Activated T-helper 1 cell treated with anti-CD3 and anti-CD28 coated beads, Interleukin-2, amount 50 U/mL, for 16 hours (primary cell): ENCODE measurements at places on chromosomes 2 and 18.

- no peak for DNase-seq
These were observed 95.1 kb upstream of the WDSUB1 start for GRCh38 chr2:159381574-159381973.

DNA sequence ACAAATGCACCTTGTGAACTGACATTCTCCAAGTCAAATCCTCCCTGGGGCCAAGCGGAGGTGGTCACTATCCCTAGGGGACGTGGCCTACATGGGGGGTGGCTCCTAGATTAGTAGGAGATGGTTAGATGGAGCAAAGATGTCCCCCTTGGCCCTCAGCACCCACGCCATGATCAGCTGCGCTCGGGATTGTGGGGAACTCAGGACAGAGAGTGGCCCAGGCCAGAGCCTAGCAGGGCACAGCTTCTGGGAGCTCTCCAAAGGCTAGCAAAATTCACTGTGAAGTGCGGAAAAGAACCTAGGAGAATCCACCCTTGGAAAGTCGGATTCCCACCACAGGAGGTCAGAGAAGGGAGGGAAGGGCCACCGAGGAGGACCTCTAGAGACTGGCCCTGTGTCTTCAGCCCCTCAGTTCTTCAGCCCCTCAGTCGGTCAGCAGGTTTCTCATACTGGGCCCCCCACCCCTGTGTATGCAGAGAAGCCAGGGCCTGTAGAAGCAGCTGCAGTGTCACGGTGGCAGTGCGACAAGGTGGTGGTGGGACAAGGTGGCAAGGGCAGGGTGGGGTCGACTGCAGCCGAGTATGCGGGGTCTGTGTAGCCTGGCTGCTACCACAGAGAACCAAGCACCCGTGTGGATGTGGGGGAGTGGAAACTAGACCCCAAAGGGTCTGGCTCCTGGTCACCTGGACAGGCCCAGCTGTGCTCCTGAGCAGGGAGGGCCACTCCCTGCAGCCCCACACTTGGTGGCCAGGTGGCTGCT lies 18.4 kb downstream of the GPR55 start:
- DNase-seq = no peak

DNA sequence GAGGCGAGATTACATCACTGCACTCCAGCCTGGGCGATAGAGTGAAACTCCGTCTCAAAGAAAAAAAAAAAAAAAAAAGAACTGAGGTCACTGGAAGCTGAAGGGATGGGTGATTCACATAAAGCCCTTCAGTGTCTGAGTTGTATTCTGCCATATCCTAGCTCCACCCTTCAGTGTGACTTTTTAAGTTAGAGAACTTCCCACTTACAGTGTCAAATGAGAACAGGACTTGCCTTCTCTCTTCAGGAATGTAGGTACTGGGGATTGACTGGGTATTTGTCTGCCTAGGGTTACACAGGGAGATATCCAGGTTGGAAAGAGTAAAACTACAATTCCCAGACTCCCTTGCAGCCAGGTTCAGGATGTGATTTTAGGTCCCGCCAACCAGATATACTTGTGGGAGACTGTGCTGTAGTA lies 37.9 kb downstream of the EHD3 start:
- no peak for DNase-seq

DNA sequence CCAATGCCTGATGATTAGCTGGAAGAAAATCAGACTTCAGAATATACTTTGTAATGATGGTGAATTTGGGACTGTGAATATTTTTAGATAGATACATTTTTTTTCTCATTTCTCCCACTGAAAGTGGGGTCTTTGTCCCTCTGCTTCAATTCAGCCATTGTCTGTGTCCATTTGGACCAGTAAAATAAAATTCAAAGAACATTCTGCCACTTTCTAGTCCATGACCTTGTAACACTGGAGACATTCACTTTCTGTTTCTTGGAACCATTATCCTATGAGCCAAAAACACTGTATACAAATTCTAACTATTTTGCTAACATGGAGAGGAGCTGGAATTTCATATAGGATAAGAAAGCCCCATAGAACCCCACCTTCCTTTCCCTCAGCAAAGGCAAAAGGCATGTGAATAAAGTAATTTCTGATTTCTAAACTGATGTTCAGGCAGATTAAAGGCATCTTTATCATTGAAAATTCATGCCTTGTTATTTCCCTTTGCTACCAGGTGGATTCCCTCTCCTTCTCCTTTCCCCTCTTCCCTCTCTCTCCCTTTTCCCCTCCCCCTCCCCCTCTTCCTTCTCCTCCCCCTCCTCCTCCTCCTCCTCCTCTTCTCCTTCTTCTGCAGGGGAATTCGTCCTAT lies 2010.4 kb upstream of the LRRTM1 start:
- DNase-seq = no peak

DNA sequence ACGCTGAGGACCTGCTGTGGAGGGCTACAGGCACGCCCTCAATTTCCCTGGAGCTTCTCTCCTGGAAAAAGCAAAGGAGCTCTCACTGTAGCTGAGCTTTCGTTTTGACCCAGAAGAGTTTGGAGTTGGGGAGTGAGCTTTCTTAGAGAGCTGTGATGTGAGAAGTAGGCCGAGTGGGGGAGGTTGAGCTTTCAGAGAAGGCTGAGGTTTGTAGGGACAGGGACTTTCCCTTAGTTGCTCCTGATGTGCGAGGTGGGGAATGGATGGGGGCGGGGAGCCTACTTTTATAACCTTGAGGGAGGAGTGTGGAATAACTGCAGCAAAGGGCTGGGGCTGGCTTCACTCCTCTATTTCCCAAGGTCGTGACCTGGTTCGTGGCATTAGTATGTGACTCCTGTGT lies 47.1 kb downstream of the ZNF532 start:
- no peak for DNase-seq

DNA sequence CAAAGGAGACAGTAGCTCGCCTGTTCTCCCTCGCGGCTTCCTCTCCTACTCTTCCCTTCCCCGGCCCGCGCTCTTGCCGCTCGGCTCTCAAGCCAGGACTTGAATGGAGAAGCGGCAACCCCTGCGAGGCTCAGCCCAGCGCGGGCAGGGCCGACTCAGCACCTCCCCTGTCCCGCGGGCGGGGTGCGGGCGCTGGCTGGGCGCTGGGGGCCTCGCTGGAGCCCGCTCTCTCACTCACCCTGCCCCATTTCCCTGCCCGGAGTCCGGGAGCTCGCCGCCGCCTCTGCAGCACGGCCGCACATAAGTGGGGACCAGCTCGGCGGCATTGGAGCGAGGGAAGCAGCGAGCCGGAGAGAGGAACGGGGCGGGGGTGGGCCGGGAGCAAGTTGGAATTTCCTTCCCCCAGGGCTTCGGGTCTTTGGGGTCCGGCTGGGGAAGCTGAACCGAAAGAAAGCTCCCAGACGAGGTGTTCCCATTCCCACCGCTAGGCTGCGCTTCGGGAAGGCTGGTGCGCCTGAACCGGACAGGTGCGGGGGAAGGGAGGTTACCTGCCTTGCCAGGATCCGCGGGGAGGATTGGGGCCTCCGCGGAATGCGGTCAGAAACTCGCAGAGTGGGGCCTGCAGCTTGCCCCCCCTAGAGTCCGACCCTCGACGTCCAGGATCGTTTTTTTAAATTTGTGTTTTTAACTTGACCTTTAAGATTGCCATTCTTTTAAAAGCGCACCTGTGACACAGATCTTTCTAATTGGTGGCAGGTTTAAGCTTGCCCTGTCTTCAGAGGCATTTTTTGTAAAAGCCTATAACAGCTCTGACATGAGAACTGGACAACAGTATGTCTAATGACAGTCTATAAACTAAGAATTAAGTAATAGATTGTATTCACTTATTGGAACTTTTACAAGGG lies at the start of gene COBLL1:
TSS of gene COBLL1 (minus strand) at position 105 of the 905 bp plus-strand sequence. CDS start 627 bp downstream, outside the sequence.
- DNase-seq = no peak

DNA sequence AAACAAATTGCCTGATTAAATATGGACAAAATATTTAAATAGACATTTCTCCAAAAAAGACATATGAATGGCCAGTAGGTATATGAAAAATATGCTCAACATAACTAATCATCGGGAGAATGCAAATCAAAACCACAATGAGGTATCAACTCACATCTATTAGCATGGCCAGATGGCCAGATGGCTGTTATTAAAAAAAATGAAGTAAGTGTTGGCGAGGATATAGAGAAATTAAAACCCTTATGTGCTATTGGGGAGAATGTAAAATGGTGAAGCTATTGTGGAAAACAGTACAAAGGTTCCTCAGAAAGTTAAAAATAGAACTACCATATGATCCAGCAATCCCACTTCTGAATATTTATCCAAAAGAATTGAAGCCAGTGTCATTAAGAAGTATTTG lies 272.3 kb upstream of the ZNF804A start:
- no peak for DNase-seq

DNA sequence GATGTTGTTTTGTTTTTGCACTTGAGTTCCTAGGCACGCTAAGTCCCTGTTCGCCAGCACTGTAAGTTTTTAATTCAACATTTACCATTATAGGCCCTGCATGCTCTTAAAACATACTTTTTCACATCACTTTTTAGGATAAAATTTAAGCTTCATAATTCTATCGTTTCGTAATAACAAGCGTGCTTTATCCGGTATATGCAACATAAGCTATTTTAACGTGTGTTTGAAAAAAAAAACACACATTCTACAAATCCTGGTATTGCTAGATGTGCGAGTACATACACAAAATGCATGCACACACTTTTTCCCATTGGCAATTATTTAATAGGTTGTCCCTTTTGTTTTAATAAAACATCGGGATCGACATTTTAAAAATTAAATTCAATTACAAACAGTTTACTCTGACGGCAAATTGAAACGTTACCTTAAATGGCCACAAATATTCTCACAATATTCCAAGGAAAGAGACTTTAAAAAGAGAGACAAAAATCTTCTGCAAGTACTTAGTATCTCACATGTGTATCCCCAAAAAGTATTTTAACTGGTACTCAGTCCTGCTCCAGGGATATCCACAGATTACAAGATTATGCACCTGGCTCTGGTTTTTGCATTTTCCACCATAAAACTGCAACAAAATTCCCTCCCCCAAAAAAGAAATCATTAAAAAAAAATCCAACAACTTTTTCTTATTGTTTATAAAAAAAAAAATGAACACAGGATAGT lies 1.0 kb upstream of the TCF4 start:
- DNase-seq = no peak

- DNase-seq = no peak
These were observed 89.0 kb upstream of the SLC14A2 start for GRCh38 chr18:45526114-45526841.

- no peak for DNase-seq
These were observed 475.6 kb downstream of the TDRD15 start for GRCh38 chr2:21599417-21599816.

GRCh38 chr2:109472331-109472959 lies 141.3 kb downstream of the SEPTIN10 start:
- DNase-seq = no peak

- DNase-seq = no peak
These were observed 8.1 kb downstream of the MBP start for GRCh38 chr18:77124452-77124922.

- DNase-seq = no peak
These were observed 1162.8 kb upstream of the TMEFF2 start for GRCh38 chr2:193357508-193357907.

- DNase-seq = no peak
These were observed 695.5 kb upstream of the DDX18 start for GRCh38 chr2:117118994-117119393.

GRCh38 chr2:174051741-174052583 lies 86.8 kb upstream of the SP3 start:
- DNase-seq = no peak

DNA sequence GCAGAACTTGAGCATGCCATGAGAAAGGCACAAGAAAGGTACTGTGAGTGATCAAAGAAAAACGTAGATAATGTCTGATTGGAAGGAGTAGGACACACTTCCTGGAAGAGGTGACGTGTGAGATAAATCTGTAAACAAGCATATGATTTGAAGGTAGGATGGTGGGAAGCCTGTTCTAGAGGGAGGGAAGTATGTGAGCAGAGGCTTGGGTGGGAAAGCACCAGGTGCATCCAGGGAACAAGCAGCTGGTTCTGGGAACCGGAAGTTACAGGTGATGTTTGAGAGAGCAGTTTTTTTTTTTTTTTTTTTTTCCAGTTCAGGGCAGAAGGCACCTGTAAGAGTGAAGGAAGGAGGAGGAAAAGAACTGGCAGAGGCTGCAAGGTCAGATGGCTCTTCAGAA lies 116.6 kb upstream of the EFEMP1 start:
- no peak for DNase-seq

DNA sequence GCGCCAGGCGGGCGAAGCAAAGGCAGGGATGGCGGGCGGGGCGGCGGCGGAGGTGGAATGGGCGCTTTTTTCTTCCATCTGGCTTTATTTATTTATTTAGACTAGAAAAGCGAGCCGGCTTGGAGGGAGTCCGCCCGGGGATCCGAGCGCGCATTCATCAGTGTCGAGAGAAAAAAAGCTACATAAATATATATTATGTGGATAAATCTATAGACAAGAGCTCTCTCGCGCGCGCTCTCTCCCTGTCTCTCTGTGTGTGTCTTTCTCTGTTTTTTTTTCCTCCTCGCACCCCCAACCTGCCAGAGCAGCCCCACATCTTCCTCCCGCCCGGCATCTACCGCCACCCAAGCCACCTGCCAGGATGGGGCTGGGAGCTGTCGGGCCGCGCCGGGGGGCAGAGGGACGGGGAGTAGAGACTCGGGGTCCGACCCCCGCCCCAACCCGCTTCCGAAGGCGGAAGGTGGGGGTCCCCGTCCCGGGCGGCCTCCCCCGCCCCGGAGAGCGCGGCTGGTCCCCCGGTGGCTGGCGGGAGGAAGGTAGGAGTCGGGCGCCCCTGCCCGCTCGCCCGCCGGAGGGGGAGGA lies 972 bp upstream of the CELF4 start:
- no peak for DNase-seq

- DNase-seq = no peak
These were observed 41.4 kb downstream of the AQP12A start for GRCh38 chr2:240732911-240733622.

DNA sequence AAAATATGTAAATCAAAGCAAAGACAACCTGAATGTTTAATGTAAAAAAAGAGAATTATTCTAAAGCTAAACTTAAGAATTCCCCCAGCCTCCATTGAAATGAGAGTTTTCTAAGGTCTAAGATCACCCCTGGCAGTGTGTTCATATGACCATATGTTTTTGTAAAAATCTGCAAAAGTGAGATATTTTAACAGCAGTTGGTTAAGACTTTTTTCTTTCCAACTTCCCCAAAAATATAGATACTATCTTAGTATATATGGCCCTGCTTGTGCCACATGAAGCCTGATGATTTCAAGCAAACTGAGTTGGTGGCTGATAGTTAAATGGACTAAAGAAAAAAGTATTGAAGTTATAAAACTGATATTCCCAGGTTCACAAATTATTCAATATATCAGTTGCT lies 35.4 kb downstream of the ZNF804A start:
- no peak for DNase-seq

GRCh38 chr2:241598487-241598886 lies 38.5 kb downstream of the THAP4 start:
- DNase-seq = no peak
